ENCODE measurements at places on chromosomes 13 and 19.

GRCh38 chr19:48819366-48819816, 8.6 kb upstream of the BCAT2 start:
- no peak for DNase-seq

GRCh38 chr19:1592024-1592754, 476 bp downstream of the MBD3 start:
- peak; percentile 71 for DNase-seq

GRCh38 chr19:57664269-57665127, 4.2 kb upstream of the ZSCAN4 start:
- peak; percentile 9 for DNase-seq

- DNase-seq: peak; percentile 16
These were observed 32.7 kb downstream of the KDM4B start for GRCh38 chr19:5001615-5002014.

- DNase-seq: no peak
These were observed 6.9 kb downstream of the PAK4 start for GRCh38 chr19:39132344-39132969.

DNA sequence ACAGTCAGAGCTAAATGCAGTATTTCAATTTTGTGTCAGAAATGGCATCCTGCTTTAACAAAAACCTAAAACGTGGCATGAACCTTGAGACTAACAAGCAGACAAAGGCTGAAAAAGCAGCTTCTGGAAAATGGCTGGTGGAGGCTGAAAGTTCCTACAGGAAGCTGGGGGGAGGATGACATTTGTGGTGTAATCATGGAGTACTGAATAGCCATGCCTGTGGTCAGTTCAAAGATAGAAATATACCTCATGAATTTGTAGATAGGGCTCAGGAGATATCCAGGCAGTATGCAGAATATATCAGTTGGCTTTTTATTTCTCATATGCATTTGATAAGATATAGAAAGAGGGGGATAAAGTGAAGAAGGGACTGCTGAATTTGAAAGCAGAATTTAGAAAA, 181.7 kb downstream of the UQCRFS1 start:
- no peak for DNase-seq

DNA sequence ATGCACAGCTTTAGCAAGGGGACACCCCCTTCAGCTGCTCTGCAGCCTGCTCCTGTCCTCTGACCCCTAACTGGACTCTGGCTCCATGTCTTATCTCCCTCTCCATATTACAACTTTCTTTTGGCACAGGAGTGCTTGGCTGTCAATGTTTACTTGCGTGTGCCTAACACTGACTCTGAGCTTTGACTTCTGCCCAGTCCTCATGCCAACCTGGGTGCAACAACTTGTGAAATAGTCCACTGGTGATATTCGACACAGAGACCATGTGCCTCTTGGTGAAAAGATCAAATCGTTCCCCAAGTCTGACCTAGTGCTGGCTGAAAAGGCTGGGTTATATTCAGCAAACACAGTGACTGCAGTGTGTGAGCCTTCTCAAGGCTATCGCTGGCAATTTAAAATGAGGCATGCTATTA, 34.1 kb upstream of the KLF12 start:
- no peak for DNase-seq
